ENCODE measurements at places on chromosomes 5 and 9.

DNA sequence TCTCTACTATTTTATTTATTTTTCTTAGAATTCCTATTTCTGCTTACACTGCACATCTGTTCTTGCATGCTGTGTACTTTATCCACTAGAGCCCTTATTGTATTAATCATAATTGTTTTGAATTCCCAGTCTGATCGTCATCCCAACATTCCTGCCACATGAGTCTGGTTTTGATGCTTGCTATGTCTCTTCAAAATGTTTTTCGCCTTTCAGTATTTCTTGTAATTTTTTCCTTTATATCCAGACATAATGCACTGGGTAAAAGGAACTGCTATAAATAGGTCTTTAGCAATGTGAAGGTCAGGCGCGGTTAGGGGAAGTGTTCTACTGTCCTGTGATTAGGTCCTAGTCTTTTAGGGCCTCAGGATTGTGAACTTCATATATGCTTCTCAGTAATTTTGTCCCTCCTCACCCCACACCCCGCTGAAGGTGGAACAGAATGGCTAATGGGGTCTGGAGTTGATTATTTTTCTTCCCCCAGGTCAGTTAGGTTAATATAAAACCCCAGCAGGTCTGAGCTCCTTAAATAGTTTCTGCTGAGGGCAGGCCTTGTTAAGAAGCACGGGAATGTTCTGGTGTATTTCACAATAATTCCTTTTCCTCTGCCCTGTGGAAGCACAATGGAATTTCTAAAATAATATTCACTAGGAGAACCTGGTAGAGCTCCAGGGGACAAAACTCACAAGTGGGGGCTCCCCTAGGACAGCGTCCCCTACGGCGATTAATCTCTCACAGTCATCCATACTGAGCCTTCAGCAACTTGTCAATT is 146.6 kb upstream of the TUT7 start:
- no peak for DNase-seq

DNA sequence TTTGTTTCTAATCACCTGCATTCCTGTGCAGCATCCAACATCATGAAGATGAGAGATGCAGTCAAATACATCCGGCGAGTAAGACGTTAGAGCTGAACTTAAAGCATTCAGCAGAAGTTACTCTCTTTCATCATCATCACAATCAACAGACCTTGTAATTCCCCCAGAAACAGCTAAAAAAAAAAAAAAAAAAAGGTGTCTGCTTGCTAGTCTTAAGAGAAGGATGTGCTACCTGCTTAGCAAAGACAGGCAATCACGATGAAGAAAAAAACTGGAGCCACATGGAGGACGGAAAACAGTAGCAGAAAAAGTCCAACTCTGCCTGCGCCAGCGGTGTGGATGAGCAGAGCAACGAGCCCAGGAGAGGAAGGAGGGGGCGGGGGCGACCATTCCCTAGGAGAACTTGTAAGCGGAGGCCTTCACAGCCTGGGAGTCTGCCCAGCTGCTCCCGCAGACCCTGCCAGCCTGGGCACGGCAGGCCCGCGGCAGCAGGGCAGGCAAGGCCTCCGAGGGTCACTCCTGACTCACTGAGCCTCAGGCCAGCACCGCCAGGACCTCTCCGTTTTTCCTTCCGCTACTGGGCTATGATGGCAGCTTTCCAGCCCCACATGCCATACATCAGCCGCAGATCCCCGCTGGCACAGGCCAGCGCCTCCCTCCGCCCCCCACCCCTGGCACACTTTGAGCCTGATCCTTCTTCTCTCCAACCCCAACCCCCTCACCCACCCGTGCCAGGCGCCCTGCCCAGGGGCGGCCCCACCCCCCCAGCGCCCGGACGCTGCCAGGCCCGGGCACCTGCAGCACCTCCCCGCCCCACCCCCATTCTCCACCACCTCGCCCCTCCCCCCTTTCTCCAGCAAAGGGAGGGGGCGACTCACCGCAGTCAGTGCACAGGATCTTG is 1.4 kb downstream of the NRG2 start:
- DNase-seq = no peak

DNA sequence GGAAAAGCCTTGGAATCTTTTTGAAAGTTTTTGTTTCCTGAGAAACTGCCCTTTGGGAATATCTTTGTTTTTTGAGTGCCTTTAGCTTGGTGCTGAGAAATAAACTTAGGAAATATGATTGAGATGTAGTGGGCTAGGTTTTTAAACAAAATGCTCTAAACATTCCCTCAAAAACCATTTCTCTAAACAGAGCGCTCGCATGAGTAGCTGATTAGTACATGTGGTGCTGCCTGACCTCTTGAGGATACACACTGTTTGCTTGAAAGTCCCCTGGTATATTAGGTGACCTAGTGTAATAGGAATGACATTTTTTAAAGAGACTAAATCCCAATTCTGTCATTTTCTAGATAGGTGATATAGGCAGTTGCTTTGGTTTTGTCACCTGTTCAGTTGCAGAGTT is 132.3 kb downstream of the ADAMTSL1 start:
- DNase-seq = no peak

GRCh38 chr9:135512904-135513303 is 8.3 kb upstream of the LCN1 start:
- DNase-seq = no peak

- no peak for DNase-seq
Measured at GRCh38 chr5:146751054-146751453, 127.5 kb downstream of the PPP2R2B start.

DNA sequence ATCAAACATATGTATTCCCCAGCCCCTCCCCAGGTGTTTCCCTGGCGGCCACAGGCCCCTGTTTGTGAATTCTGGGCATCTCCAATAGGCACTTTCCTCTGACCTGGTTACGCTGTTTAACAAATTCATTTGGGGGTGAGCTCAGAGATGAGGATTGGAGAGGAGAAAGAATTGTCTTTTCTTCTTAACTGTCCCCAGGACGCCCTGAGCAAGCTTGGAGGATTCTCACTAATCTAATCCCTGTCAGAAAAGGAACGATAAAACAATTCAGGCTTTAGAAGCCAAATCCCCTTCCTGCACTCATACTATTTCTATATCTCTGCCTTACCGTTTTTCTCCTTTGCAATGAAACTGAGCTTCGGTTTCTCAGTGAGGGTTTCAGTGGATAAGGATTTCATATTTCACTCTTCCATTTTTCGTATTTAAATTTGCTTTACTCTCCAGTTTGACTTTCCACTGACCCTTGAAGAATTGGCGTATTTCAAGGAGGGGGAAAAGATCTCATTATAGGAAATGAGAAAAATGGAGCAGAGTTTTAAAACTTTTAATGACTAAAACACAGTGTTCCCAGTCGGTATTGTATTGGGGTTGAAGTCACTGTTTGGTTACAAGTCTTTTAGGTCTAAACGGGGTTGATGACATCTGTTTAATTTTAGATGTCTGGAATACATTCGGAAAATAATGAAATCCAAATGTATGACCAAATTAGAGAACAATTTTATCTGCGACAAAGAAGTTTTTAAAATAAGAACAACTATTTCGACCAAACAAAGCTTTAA is 180.1 kb downstream of the MACROH2A1 start:
- no peak for DNase-seq

- DNase-seq = no peak
Measured at GRCh38 chr5:138611678-138612218, 36.5 kb upstream of the HSPA9 start.

DNA sequence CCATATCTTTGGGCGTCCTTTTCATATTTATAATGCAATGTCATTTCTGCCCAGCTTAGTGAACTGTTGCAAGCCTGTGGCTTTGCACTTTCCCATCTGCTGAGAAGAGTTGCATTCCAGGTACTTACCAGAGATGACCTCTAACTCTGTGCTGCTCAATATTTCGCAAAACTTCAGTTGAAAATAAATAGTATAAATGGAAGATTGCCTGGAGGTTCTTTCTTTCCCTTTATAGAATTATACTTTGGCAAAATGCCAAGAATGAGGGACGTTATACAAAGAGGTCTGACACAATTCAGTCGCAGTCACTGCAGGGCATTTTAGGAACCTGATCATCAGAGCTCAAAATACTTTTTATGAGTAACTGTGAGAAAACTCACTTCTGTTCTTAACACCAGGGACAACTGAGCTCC is 18.9 kb upstream of the VLDLR start:
- no peak for DNase-seq

DNA sequence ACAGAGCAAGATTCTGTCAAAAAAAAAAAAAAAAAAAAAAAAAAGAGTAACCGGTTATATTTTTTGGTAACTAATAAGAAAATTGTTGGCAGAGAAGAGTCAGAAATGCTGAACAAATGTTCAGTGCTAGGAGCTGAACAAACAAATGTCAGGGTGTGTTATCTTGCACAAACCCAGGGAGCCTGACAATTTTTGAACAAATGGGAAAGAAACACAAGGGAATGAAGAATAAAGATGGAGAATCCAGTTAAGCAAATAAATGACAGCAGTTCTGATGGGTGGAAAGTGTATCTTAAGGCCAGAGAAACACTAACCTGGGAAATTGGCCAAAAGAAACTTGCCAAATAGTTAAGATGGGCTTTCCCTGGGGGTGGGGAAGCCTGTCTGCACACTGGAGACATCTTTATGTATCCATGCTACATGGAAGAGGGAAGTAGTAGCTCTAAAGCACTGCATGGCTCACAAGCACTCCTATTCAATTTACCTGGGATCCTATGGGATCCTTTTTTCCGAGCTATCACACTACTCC is 23.7 kb downstream of the KLHL3 start:
- DNase-seq = no peak

GRCh38 chr9:115118879-115119218 is 892 bp upstream of the TNC start:
- no peak for DNase-seq

DNA sequence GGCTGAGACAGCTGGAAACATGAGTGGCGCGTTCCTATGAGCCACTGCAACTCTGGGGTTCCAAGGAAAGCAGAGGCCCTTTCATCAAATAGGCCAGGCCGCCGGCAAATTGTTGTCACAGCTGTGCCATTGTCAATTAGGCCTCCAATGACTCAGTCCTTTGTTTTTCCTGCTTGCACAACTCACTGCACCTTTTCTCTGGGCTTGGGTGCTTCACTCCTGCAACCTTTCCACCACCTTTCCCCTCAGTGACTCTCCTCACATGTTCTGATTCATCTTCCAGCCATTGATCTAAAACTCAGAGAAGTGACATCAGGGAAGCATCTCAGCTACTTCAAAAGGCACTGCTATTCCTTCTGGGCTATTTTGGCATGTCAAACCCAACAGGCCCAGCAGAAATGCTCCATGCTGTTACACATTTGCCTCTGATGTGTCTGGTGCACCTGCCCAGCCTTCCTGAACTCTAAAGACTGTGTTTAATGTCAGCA is 653.7 kb downstream of the NR2F1-AS1 start:
- no peak for DNase-seq

DNA sequence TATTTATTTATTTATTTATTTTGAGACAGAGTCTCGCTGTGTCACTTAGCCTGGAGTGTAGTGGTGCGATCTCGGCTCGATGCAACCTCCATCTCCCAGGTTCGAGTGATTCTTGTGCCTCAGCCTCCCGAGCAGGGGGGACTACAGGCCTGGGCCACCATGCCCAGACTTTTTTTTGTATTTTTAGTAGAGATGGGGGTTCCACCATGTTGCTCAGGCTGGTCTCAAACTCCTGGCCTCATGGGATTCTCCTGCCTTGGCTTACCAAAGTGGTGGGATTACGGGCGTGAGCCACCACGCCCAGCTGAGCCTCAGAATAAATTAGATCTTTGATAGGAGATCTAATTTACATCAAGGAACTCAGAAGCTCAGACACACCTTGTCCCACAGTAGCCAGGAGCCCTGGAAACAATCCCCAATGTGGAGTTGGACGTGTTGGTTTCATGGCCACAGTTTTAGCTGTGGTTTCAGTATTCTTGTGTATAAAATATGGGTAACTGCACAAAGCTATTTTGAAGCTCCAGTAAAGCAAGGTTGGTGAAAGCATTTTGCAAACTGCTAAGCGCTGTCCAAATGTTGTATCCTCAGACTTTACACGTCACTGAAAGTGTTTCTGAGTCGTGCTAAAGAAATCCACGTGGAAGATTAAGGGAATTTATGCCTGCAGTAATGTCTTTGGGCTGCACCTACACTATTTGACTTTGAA is 3.0 kb upstream of the HNRNPAB start:
- DNase-seq = no peak

GRCh38 chr9:130058887-130059286 is 5.2 kb downstream of the GPR107 start:
- DNase-seq = no peak

DNA sequence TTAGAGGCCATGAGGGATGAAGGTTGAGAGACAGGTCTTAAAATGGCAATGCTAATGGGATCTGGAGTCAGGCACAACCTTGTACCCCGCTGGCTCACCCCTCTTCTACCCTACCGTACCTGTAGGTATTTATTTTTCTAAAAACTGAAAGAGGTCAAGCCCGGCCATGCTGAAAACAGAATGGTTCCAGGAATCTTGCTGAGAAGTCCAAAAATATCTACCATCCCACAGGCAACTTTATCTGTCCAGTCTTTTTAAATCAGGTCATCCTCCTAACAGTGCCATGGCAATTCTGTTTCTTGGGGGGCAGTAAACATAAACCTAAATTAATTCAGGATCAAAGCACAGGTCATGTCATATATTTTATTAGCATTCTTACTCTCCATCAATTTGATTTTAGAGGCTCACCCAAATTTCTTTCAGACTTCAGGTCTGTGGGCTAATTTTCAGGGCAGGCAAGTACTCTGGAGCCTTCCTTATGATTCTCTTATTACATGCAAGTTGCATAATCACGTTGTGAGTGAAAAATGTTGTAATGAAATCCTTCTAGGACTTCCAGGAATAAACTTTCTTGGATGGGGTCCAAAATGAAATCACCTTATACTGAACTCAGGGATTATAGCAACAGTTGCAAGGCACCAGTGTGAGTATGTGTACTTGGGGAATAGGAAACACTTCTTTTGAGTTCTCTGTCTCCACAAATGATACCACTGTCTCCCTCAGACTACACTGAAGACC is 102.7 kb upstream of the NREP start:
- DNase-seq = no peak

GRCh38 chr5:129271308-129271707 is 176.8 kb downstream of the ISOC1 start:
- DNase-seq = no peak

GRCh38 chr9:120924698-120925534 is 1.7 kb downstream of the TRAF1 start:
- no peak for DNase-seq

DNA sequence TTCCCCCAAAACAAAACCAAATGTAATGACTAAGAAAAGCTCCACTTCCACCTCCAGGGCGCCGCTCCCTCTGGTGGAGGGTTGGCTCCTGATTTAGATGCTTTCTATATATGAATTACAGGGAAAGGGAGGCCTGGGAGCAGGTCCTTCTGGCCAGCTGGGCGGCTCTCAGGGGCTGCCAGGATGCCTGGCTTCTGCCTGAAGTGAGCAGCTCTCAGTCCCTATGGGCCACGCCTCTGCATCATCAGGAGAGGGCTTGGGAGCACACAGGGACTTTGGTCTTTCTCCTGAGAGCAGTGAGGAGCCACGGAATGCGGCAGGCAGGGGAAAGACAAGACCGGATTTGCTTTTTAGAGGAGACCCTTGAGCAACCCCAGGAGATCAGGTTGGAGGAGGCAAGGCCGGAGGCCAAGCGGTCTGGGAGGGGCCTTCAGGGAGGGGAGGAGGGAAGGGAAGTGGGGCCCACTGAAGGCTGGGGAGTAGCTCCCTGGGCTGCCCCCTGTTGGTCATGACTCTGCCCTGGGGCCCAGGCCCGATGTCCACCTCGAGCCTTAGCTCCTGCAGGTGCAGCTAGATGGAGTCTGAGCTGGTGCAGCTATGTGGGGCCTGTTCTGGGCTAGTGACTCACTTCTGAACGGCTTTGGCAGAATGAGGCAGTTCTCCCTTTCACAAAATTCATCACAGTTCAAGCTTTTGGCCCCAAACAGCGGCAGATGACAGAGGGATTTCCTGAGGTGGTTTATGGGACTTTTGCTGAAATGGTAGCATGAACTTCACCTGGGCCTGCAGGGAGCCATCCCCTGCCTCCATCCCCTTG is 11.3 kb upstream of the GRHPR start:
- peak; percentile 55 for DNase-seq
